ENCODE measurements at places on chromosomes 4 and X.

- no peak overlapping the region for H3K4me3 ChIP-seq
- peaks cover 3% of the 10 kb centered on the region for H3K27me3 ChIP-seq
- H3K4me1 ChIP-seq = peaks cover 46% of the 10 kb centered on the region
- no peaks in the 10 kb centered on the region for H3K36me3 ChIP-seq
- no peak for DNase-seq
Measured at GRCh38 chr4:147735413-147736301, 3.8 kb downstream of the ARHGAP10 start.

DNA sequence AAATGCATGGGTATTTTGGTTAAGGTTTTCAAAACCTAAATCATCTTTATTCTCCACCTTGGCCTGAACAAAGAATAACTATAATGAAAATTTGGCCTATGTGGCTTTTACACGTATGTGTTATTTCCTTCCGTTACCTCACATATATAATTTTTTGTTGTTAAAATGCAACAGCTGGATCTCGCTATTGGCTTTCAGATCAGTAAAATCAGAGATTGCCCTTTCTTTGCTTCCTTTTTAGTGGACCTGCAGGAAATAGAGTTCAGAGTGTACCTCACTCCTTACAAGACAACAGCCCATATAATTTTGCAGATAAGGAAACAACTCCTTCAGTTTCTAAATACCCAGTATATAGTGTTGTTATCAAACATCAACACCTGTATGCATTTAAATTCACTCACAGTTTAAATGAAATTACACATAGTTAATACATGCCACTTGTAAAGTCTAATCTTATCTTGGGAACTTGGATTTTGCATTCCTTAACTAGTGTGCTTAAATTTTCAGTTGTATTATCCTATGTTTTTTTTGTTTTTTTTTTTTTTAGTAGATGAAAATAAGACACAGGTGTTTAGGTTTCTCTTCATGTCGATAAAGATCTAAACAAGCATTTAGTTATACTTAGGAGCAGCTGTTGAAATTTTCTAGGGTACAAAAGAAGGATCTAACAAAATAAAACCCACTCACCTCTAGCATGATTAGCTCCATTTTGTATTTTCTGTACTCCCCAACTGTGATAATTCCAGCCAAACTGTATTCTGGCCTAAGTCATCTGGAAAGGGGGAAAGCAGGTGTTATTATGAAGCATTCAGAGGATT lies 96.2 kb upstream of the SPRY1 start:
- H3K27ac ChIP-seq = no peak overlapping the region
- H3K4me3 ChIP-seq = no peak overlapping the region
- no peaks in the 10 kb centered on the region for H3K27me3 ChIP-seq
- peaks cover 6% of the 10 kb centered on the region for H3K4me1 ChIP-seq

DNA sequence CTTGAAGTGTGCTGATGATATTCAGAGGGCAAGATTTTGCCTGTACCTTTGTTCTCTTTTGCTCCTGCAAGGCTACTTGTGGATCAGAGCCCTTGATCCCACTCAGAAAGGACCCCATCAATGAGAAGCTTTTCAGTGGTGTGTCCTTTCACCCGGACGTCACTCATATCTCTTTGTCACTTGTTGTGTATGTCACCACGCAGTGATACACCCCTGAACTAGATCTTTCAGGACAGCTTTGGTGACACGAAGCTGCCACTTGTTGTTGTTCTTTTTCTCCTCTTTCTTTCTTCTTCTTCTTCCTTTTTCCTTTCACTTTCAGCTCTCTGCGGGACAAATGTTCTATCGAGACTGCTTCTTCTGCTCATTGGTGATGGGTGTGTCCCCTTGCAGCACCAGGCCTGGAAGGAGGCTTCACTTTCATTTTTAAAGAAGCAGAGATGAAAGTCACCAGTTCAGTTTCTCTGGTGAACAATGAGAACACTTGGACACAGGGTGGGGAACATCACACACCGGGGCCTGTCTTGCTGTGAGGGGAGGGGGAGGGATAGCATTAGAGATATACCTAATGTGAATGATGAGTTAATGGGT lies 83.6 kb downstream of the NBDY start:
- H3K4me1 ChIP-seq = peaks cover 47% of the 10 kb centered on the region
- peak overlapping the region; percentile 99 for H3K27ac ChIP-seq
- H3K27me3 ChIP-seq = no peaks in the 10 kb centered on the region
- DNase-seq = peak; percentile 42

DNA sequence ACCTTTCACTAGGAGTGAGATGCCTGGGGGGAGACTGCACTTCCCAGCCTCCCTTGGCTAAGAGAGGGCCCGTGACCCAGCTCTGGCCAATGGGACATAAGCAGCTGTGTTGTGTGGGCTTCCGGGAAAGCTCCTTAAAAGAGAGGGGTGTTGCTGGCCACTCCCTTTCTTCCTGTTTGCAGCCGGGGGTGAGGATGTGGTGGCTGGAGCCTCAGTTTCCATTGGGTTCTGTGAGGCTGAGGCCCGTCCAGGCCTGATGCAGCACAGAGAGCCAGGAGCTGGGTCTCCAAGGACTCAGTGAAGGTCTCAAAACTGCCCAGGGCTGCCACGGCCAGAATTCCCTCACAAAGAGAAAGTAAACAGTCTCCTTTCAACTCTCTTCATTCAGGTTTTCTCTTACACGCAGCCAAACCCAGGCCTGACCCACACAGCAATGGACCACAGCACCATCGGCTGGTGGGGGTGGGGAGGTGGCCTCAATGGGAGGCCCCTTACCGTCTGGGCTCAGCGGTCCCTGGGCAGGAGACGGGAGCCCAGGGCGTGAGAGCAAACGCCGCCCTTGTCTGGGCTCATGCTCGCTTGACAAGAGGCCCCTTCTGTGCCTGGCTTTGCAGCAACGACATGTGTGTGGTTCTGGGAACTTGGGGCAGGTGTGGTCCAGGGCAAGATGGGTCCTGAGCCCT lies 6.6 kb downstream of the NKX1-1 start:
- no peak overlapping the region for H3K27ac ChIP-seq
- peaks cover 13% of the 10 kb centered on the region for H3K27me3 ChIP-seq
- no peak for DNase-seq
- H3K4me1 ChIP-seq = no peaks in the 10 kb centered on the region
- H3K36me3 ChIP-seq = peaks cover 5% of the 10 kb centered on the region
- no peak overlapping the region for H3K4me3 ChIP-seq

DNA sequence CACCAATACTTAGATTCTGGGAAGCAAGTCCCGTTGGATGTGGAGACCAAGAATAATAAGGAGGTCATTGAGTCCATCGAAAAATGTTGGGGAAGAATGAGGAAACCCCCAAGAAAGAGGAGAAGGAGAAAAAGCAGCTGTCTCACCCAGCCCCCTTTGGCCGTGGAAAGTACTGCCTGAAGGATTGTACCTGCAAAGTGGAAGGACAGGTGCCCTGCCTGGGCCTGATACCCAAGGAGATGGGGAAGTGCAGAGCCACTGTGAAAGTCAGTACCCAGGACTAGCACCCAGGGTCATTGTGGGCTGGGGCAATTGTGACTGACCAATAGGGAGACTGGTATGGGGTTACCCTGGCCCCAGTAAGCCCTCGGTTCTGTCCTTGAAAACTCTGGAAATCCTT lies 13.8 kb upstream of the CFAP299 start:
- no peak for DNase-seq
- H3K27me3 ChIP-seq = peaks cover 8% of the 10 kb centered on the region
- H3K4me1 ChIP-seq = no peaks in the 10 kb centered on the region

- H3K4me3 ChIP-seq = peak within 1 kb of the TSS; percentile 58
- DNase-seq = peak; percentile 22
- no peaks in the 10 kb centered on the region for H3K36me3 ChIP-seq
- peaks cover 21% of the 10 kb centered on the region for H3K4me1 ChIP-seq
Measured at GRCh38 chr4:89894649-89895550, at the start of gene MMRN1. TSS of gene MMRN1 (plus strand) at chr4:89894854. CDS start at chr4:89894972, 118 bp downstream.

DNA sequence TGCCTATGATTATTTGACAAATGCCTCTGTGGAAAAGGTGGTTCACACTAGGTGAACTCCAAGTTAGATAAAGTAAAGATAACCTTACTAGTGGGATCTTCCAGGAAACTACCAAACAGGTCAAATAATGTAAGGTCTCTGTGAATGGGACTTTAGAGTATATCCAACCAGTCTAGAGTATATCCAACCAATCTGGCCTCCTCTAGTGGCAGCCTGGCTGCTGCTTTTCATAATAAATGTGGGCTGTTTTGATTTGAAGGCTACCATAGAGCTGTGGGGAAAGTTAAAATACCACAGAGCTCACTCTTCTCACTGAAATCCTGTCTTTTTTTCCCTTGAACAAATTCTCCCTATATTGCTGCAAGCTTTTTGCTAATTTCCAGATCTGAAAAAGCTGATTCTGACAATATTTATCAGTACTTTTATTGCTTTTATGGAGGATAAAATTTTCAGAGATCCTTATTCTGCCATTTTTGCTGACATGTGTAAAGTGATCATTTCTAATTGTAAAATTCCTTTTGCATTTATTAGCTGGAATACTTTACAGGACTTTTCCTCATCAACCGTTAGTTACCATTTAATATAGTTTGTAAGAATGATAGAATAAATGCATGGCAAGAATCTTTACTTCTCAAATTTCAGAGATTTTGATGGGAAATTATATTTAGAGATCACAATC lies 111.3 kb downstream of the TET2 start:
- H3K4me3 ChIP-seq = no peak overlapping the region
- peak overlapping the region; percentile 31 for H3K27ac ChIP-seq
- H3K27me3 ChIP-seq = no peaks in the 10 kb centered on the region
- H3K4me1 ChIP-seq = no peaks in the 10 kb centered on the region
- DNase-seq = no peak

DNA sequence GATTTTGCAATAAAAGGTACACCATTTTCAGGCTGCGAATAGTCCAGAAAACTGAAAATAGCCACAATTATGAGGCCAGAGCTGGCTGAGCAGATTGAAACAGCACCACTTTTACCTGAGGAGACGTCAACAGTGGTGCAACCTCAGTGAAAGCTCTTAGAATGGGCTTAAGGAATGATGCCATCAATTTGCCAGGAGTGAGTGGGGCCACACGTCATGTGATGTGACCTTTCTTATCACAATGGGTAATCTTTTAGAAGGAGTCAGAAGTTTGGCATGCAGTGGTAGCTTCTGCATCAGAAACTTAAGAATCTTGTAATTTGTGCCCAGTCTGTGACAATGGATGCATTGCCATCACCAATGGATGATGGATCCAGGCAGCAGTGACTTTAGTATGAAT lies 27.6 kb downstream of the ZNF81 start:
- no peak for DNase-seq
- H3K4me1 ChIP-seq = no peaks in the 10 kb centered on the region
- no peak overlapping the region for H3K4me3 ChIP-seq
- no peak overlapping the region for H3K27ac ChIP-seq
- no peaks in the 10 kb centered on the region for H3K27me3 ChIP-seq

DNA sequence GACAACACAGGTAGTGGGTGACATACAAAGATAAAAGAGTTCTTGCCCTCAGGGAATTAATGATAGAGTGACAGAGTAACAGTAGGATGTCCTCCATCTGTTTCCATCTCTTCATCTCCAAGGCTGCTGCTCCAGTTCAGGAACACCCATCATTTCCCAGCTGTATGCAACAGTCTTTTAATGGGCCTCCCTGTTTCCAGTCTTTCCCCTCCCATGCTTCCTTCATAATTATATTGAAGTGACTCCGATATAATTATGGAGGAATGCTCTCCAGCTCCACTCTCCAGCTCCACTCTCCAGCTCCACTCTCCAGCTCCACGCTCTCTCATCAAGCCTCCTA lies 65.3 kb upstream of the MSN start:
- peak overlapping the region; percentile 89 for H3K27ac ChIP-seq
- H3K36me3 ChIP-seq = peaks cover 4% of the 10 kb centered on the region
- no peaks in the 10 kb centered on the region for H3K27me3 ChIP-seq
- no peak for DNase-seq

DNA sequence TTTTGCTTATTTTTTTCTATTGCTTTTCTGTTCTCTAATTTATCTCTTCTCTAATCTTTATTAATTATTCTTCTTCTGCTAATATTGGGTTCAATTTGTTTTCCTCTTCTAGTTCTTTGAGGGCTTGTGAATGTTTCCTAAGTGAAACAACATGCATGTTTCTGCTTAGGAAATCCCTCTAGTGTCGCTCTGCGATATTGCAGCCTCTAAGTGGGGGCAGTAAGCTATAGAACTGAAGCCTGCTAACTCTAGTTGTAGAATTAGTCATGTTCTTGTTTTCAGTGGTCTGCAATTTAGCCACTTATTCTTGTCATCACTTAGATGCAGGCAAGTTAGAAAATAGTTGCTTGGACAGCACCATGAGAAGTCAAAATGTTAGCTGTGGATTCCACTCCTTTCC lies 222.6 kb downstream of the SPIN4 start:
- no peak overlapping the region for H3K27ac ChIP-seq
- H3K36me3 ChIP-seq = no peaks in the 10 kb centered on the region
- no peaks in the 10 kb centered on the region for H3K4me1 ChIP-seq
- no peak overlapping the region for H3K4me3 ChIP-seq
- peak; percentile 43 for DNase-seq
- H3K27me3 ChIP-seq = no peaks in the 10 kb centered on the region

- no peaks in the 10 kb centered on the region for H3K27me3 ChIP-seq
- H3K4me1 ChIP-seq = no peaks in the 10 kb centered on the region
- no peaks in the 10 kb centered on the region for H3K36me3 ChIP-seq
- no peak overlapping the region for H3K4me3 ChIP-seq
- no peak overlapping the region for H3K27ac ChIP-seq
- no peak for DNase-seq
Measured at GRCh38 chrX:10893366-10893765, 217.8 kb upstream of the HCCS start.

DNA sequence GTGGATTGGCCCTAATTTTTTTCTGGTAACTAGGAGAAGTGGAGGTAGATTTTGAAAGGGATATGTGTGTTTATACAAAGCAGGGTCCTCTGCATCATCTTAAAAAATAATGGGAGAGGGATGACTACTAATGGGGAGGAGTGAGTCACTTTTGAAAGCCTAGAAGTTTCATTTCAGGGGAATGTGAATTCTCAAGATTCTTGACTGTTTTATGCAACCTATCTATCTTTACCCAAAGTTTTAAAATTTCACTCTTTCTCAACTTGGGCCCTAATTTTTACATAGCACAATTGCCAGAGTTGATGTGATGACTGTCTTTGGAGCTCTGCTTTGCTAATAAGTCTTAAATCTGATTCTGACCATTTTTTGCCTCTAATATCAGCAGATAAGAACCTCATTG lies 445.2 kb downstream of the GRXCR1 start:
- H3K27me3 ChIP-seq = no peaks in the 10 kb centered on the region
- H3K27ac ChIP-seq = no peak overlapping the region
- no peak for DNase-seq
- no peaks in the 10 kb centered on the region for H3K36me3 ChIP-seq
- no peaks in the 10 kb centered on the region for H3K4me1 ChIP-seq

GRCh38 chrX:67613366-67613765 lies 69.5 kb downstream of the AR start:
- no peak overlapping the region for H3K4me3 ChIP-seq
- no peaks in the 10 kb centered on the region for H3K36me3 ChIP-seq
- no peaks in the 10 kb centered on the region for H3K4me1 ChIP-seq
- H3K27me3 ChIP-seq = no peaks in the 10 kb centered on the region
- no peak for DNase-seq

DNA sequence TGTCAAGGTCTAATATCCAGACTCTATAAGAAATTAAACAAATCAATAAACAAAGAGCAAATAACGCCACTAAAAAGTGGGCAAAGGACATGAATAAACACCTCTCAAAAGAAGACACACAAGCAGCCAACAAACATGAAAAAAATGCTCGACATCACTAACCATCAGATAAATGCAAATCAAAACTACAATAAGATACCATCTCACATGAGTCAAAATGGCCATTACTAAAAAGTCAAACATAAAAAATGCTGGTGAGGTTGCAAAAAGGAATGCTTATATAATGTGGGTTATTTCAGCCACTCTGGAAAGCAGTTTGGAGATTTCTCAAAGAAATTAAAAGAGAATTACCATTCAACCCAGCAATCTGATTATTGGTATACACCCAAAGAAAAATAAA lies 481.1 kb downstream of the STPG2 start:
- H3K4me3 ChIP-seq = no peak overlapping the region
- H3K27ac ChIP-seq = no peak overlapping the region
- no peak for DNase-seq
- H3K27me3 ChIP-seq = no peaks in the 10 kb centered on the region
- H3K36me3 ChIP-seq = no peaks in the 10 kb centered on the region

All from activated CD4-positive, alpha-beta T cell treated with anti-CD3 and anti-CD28 coated beads for 36 hours (primary cell).